ENCODE measurements at places on chromosomes 12 and 14. TPM values are rescaled to one million over a fixed set of nuclear protein-coding genes. Genes with fewer than 3 reads are reported as not detected.

MED13L gene
- total RNA-seq, result 169 TPM

FOXN3 gene
- total RNA-seq, result 167 TPM

CCDC60 gene
- not detected for total RNA-seq

MMP19 gene
- 3.4 TPM for total RNA-seq

COX8C gene
- total RNA-seq, result not detected

GZMB gene
- not detected for total RNA-seq

SPIC gene
- not detected for total RNA-seq

IQSEC3 gene
- 0.10 TPM for total RNA-seq

SLC5A8 gene
- not detected for total RNA-seq

FLVCR2 gene
- total RNA-seq, result 13.4 TPM

LRRC9 gene
- not detected for total RNA-seq

ENDOU gene
- 6.4 TPM for total RNA-seq

SERPINA12 gene
- total RNA-seq, result 477 TPM

POU6F1 gene
- total RNA-seq, result 5.5 TPM

MGAT4C gene
- not detected for total RNA-seq

DPF3 gene
- 4.7 TPM for total RNA-seq

FOXN4 gene
- total RNA-seq, result 0.12 TPM

DACT1 gene
- total RNA-seq, result 4.3 TPM

NPAS3 gene
- total RNA-seq, result 0.25 TPM

RPL10L gene
- total RNA-seq, result not detected

KLRC4 gene
- total RNA-seq, result not detected

APOLD1 gene
- 89.7 TPM for total RNA-seq

IFI27 gene
- 70.2 TPM for total RNA-seq

DYNC1H1 gene
- total RNA-seq, result 591 TPM

WNK1 gene
- total RNA-seq, result 325 TPM

SSTR1 gene
- total RNA-seq, result 0.36 TPM

NEUROD4 gene
- not detected for total RNA-seq

PPHLN1 gene
- 39.5 TPM for total RNA-seq

INHBE gene
- not detected for total RNA-seq

WNT1 gene
- total RNA-seq, result not detected

AQP2 gene
- total RNA-seq, result 0.36 TPM

KRT73 gene
- 6.8 TPM for total RNA-seq

PTHLH gene
- 1.5 TPM for total RNA-seq

EFCAB11 gene
- 5.3 TPM for total RNA-seq

PRICKLE1 gene
- 3.8 TPM for total RNA-seq

OR4K15 gene
- not detected for total RNA-seq

BAZ2A gene
- 134 TPM for total RNA-seq

BCAT1 gene
- total RNA-seq, result 1.0 TPM

CLEC4C gene
- total RNA-seq, result not detected

HOXC9 gene
- total RNA-seq, result 11.9 TPM

Data from lower leg skin (tissue), 4 donors.